ENCODE measurements at places on chromosomes 6 and 20.

- no peak for ATAC-seq
Observed at GRCh38 chr20:8367689-8368088, 235.6 kb downstream of the PLCB1 start.

DNA sequence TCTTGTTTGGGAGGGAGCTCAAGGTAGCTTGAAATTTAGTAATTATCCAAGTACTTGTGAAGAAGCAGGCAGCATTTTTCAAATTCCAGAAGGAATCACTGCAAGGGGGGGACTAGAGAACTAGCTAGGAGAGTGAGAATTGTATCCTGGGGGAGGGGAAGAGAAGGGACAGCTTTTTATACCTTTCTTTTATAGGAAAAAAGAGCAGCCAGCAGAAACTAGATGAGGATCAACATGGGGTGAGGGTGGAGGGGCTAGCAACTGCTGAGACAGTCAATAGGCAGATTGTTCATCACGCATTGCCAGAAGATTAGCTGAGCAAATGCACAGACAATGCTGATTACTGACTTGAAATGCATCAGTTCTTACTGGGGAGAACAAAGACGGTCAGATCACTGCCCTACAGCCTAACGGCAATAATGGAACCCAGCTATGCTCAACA is 514.3 kb upstream of the CITED2 start:
- no peak for ATAC-seq

GRCh38 chr20:37703035-37703845 is 9.4 kb downstream of the CTNNBL1 start:
- no peak for ATAC-seq

DNA sequence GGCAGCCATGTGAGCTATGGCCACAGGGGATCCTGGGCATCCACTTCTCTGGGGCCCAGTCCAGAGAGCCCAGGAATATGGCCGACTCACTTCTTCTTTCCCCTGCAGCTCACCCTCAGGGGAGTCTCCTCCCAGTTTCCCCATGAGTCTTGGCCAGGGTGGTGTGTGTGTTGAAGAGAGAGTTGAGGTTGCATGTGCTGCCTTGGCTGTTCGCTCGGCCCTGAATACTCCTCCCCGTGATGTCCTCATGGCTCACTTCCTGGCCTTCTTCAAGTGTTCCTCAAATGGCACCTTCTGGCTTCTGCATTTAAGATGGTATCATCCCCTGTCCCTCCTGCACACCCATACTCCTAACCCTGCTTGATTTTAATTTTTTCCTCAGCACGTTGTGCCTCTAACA is 3.2 kb upstream of the TREML1 start:
- no peak for ATAC-seq

GRCh38 chr6:79201983-79202382 is 32.5 kb downstream of the HMGN3 start:
- no peak for ATAC-seq

DNA sequence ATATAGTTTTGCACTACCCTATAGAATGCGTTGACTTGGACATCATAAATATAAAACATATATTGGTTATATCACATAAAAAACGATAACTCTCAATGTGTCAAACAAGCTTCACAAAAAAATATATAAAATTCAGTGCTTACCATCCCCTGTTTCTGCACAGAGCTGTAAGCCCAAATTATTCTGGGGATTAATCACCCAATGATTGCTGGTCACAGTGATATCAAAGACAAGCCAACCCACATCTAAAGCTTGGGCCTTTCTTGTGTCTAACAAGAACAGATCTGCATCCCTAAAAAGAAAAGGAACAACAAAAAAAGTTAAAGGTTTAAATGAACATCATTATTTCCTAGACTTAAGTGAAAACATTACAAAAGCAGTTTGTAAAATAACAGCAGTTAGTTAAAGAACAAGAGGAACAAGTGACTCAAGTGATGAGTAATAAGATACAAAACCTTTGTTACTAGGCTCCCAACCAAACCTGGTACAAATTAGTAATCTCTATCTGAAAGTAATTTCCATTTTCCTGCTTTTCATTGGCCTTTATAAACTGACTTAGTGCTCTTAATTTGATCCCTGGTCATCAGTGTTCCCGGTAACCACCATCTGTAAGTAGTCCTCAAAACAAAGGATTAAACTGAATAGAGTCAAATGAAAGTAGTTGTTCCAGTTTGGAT is 81.1 kb downstream of the BMP5 start:
- no peak for ATAC-seq

- no peak for ATAC-seq
Observed at GRCh38 chr6:137723273-137724017, 143.6 kb upstream of the TNFAIP3 start.

DNA sequence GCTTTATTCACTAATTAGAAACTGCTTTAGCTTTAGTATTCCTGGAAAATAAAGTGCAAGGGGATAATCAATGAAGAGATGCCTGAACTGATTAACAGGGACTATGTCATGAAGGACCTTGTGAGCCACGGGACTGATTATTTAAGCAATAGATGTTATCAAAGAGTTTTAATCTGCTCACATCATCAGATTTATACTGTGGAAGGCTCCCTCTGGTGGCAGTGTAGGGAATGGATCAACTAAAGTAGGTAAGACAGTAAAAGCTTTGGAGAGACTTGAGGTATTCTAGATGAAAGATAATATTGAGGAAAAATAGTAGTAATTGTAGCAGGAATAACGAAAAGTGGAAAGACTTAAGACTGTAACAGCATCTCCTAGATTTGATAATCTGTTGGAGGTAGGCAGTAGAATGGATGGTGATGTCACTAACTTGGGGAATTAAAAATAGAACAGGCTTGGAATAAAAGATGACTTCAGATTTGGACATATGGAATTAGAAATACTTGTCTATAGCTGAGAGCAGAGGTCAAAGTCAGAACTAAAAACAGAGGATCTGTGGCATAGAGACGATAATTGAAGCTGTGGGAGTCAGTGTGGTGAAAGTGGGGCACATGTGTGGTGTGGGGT is 80.3 kb upstream of the HTR1E start:
- ATAC-seq, result no peak

- ATAC-seq, result no peak
Observed at GRCh38 chr6:36917541-36918193, 31.9 kb downstream of the C6orf89 start.

DNA sequence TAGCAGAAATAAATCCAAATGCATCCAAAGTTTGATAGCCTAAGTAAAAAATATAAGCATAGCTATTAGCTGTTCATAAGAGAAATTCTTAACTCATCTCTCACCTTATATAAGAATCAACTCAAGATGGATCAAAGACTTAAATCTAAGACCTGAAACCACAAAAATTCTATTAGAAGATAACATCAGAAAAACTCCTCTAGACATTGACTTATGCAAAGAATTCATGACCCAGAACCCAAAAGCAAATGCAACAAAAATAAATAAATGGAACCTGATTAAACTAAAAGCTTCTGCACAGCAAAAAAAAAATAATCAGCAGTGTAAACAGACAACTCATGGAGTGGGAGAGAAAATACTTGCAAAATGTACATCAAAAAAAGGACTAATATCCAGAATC is 184.3 kb downstream of the TFAP2A start:
- no peak for ATAC-seq

DNA sequence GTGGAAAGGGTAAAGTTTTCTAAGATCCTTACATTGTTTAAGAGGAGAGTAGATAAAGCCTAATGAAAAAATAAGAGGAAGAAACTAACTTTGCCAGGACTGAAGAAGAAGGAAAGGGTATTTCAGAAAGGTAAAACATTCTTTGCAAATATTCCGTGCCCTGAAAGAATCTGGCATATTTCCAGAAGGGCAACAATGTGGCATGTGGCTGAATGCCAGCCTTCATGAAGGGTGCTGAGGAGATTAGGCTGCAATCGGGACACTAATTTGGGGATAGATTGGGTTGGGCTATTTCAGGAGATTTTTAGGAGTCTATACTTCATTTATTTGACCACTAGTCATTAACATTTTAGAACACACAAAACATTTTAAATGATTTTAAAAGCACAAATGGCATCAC is 16.2 kb upstream of the UFL1 start:
- ATAC-seq, result no peak

GRCh38 chr20:52983726-52984450 is 11.7 kb downstream of the TSHZ2 start:
- no peak for ATAC-seq

GRCh38 chr20:53569606-53570307 is 23.9 kb downstream of the ZNF217 start:
- no peak for ATAC-seq

DNA sequence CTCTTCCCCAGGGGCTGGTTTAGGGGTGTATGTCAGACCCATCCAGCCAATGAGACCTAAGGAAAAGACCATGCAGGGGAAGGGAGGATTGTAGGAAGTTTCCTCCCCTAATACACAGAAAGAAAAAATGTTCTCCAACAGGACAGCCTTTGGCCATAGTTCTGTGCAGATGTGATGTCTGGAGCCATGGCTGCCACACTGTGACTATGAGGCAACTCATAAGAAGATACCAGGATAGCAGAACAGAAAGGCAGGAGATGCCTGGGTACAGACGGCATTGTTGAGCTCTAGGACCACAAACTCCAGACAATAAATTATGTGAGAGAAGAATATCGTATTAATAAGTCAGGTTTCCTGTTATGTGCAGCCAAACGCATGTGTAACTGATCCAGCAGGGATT is 156.7 kb downstream of the PREX1 start:
- no peak for ATAC-seq

- no peak for ATAC-seq
Observed at GRCh38 chr6:164507206-164507940, 802.0 kb downstream of the C6orf118 start.

GRCh38 chr6:141484711-141485110 is 648.0 kb upstream of the GJE1 start:
- peak; percentile 59 for ATAC-seq

DNA sequence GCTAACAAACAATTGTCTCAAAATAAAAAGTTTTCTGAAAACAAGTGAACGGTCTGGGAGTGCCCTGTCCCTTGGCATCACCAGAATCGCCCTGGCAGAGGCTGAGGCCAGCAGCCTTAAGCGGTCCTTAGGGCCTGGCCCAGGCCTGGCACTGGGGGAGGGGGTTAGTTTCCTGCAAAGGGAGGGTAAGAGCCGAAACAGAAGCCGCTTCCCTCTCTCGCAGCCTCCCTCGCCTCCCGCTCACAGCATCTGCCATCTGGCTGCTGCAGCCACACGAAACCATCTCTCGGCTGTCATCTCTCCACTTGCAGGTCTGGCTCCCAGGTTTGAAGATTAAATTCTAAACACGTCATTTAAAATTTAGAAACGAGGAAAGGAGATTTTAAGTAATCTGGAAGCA is 31.5 kb downstream of the PMEPA1 start:
- ATAC-seq, result no peak

DNA sequence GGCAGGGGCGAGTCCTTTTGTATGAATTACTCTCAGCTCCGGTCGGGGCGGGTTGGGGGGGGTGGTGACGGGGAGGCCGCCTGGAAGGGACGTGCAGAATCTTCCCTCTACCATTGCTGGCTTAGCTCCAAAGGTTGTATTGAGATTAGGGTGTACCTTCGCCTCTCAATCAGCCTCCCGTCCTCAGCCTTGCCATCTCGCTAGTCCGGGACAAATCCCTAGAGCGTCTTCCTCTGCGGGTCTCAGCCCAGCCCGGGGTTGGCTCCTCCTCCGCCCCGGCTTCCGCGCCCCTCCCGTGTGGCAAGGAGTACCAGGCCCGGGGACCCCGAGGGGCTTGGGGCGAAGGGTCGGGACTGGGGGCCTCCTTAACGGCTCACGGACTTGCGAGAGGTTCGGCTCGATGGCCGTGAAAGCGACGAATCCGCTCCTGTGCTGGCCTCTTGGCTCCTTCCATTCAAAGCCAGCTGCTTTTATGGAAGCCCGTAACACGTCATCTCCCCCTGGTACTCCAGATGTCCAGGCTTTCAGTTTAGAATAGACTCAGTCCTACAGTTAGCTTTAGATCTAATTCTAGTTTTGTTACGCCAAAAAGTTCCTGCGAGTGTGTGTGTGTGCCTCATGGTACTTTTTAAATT is 636 bp upstream of the EEF1A1 start:
- ATAC-seq, result peak; percentile 25

DNA sequence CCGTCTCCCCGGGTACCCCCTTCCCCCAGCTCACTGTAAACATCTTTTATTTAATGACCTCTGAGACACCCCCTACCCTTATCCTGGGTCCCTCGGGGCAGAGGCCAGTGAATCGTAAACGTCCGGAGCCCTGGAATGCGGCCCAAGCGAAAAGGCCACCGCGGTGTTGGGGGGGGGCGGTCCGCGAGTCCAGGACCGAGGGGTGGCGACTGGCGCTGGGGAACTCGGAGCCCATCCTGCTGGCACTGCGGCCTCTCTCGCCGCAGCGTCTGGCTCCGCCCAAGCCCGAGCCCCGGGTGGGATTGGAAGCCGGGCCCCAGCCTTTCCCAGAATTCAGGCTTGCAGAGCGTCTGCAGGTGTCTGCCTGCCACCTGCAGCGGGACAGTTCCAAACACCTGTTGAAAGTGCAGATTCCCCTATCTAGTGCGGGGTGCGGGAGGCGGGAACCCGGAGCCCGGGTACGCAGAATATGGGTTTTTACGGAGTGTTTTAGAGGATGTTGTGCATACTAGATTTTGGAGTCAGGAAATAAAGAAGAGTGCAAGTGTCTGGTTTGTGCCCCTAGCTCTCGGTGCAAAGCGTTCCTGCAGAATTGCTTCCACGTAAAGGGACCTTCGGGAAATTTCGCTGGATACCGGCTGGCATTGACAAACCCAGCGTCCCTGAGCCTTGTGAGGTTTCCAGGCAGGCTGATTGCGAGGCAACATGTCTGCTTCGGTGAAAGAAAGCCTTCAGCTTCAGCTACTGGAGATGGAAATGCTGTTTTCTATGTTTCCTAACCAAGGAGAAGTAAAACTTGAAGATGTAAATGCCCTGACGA is 800 bp downstream of the RWDD2A start:
- ATAC-seq, result no peak

DNA sequence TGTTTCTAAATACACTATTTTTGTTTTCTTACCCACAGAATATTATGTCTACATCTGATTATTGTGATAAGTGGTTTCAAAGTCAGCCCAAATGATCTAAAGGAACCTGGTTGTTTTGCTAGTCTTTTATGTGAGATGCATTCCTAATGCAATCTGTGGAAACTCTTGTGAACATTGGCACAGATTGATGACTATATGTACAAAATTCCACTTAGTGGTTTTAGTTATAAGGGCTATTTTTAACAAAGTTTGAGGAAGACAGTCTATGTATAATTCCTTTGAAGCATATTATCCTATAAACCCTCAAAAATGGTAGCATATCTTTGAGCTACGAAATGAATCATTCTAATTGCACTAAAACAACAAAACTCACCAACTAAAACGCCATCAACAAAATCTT is 140.9 kb downstream of the GRIK2 start:
- ATAC-seq, result no peak

DNA sequence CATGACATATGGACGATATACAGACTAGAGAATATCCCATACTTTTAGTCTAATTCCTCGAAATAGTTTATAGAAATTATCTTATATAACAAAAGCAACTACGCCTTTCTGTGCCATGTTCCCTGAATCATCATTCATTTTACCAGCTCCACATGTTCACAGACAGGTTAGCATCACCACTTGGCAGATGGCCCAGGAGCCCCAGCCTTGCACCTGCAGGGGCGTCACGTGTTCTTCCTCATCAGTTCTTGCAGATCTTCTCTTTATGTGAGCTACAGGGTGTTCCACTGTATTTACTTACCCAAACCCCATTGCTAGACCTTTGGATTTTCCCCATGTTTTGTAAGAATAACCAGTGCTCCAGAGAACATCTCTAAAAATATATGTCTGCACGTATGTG is 12.6 kb upstream of the BNIP5 start:
- ATAC-seq, result no peak

Measured in activated CD4-positive, CD25-positive, alpha-beta regulatory T cell treated with anti-CD3 and anti-CD28 coated beads, Interleukin-2, amount 50 U/mL, for 24 hours (primary cell).